Adipose tissue (tissue), 3 donors: ENCODE measurements at places on chromosomes 1 and 21. TPM values are rescaled to one million over a fixed set of nuclear protein-coding genes. Genes with fewer than 3 reads are reported as not detected.

The TFF2 gene
- polyA plus RNA-seq, result 505 TPM

The STIL gene
- 0.56 TPM for polyA plus RNA-seq

The ANGPTL3 gene
- polyA plus RNA-seq, result not detected

The KRTAP13-2 gene
- polyA plus RNA-seq, result not detected

The ABCA4 gene
- polyA plus RNA-seq, result 0.36 TPM
